ENCODE measurements at places on chromosomes 1 and 21.

- DNase-seq: no peak
Measured at GRCh38 chr1:158728510-158729225, 8.1 kb upstream of the OR6K3 start.

- DNase-seq: no peak
Measured at GRCh38 chr1:243946946-243947345, 96.9 kb upstream of the AKT3 start.

GRCh38 chr1:44881011-44881632, 38.1 kb upstream of the PTCH2 start:
- DNase-seq: no peak

GRCh38 chr21:16468184-16468583, 738.4 kb downstream of the USP25 start:
- no peak for DNase-seq

DNA sequence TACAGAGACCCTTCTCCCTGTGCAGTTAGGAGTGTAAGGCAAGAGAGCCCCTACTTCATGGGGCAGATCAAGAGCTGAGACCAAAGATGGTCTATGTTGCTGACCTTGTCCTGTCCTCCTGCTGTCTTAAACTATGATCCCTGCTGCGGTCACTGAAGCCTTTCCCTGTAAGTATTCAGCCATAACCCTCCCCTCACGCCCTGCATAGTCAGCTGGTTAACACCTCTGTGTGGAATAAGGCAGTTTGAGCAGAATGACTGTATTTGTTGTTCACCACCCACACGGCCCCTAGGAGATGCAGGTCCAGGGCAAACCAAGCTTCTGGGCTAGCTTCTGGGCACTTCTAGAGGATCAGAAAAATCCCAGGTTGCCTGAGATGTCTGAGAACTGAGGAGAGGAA, 356 bp downstream of the TSPAN1 start:
- no peak for DNase-seq

GRCh38 chr1:41698916-41699860, 214.7 kb upstream of the EDN2 start:
- DNase-seq: no peak

GRCh38 chr1:47711184-47711847, 273.5 kb downstream of the FOXD2 start:
- no peak for DNase-seq

Measured in left ventricle myocardium inferior (tissue), 1 donor.